ENCODE measurements at places on chromosomes 12 and 14. TPM values are rescaled to one million over a fixed set of nuclear protein-coding genes. Genes with fewer than 3 reads are reported as not detected.

The GDF11 gene
- 4.3 TPM for total RNA-seq

The MMP19 gene
- total RNA-seq: not detected

The RASSF9 gene
- not detected for total RNA-seq

The C3AR1 gene
- 1.8 TPM for total RNA-seq

The DHRS7 gene
- 27.6 TPM for total RNA-seq

The AQP2 gene
- total RNA-seq: not detected

The WDR89 gene
- total RNA-seq: 13.7 TPM

The HOXC13 gene
- not detected for total RNA-seq

DNA sequence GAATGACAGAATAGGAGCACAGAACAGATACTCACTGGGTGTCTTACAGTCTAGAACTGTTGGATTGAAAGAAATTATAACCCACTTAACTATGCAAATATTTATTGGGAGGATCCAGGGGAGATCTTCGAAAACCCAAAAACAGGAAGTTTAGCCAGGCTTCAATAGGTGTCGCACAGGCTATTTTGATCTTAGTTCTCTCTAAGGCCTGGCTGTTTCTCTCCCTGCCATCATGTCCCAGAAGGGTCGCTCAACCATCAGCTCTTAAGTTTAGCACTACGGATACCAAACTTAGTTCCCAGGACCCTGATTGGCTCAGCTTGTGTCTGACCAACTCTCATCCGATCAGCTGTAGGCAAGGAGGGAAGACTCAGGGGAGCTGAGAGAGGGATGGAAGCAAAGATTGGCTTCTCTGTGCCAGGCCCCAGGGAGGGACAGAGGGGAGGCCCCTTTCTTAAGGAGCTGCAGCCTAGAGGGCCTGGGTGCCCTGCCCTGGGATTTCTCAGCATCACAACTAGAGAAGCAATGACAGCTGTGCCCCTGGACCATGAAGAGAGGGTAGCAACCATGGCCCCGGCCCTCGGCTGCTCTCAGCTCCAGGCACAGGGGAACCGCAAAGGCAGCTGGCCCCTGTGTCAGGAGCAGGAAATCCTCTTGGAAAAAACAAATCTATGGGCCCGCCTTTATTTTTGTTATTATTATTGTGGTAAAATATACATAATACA, 13.5 kb downstream of the PHETA1 start:
- DNase-seq: no peak

DNA sequence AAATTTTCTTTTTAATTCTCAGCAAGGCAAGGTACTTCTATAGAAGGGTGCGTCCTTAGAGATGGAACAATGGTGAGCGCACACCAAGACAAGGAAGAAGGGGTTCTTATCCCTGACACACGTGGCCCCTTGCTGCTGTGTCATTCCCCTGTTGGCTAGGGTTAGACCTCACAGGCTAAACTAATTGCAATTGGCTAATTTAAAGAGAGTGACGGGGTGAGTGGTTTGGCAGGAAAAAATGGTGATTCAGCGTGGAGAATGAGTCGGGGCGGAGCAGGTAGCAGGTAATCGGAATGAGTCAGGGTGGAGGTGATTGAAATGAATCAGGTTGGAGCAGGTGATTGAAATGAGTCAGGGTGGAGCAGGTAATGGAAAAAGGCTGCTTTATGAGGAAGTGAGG, 36.3 kb upstream of the HECTD1 start:
- DNase-seq: no peak

DNA sequence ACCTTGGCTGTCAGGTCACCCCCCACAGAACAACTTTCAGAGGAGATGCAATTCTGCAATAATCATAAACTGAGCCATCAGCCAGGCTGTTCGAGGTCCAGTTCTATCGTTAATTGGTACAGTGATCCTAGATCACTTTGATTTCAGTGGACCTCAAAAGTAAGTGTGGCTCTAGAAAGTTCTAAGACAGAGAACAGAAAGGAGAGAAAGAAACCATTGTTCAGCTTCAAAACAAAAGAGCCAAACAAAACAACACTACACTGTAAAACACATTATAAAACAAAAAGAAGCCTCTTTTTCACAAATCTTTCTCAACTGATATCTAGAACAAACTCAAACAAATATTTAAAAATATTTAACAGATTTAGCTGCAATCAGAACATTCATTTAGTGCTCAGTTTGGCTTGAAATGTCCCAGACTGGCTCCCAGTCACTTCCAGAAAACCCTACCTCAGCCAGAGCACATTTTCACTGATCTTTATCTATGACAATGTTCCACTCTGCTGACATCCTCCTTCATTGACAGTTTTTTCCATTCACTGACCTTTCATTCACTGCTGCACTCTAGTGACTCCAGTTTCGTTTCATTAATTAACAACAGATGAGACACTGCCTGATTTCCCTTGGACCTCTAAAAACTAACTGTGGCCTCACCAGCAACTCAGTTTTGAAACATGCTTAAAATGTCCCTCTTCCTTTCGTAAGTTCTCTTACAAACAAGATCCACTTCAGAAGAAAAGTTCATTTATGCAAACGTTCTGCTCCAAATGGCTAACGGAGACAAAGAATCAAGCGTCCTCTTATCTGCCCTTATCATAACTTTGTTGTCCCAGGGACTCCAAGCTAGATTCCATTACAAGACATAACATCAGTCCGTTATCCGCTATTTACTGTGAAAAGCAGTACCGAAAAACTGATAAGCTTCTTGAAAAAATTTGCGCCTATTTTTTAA, 56.8 kb downstream of the DUSP16 start:
- no peak for DNase-seq

DNA sequence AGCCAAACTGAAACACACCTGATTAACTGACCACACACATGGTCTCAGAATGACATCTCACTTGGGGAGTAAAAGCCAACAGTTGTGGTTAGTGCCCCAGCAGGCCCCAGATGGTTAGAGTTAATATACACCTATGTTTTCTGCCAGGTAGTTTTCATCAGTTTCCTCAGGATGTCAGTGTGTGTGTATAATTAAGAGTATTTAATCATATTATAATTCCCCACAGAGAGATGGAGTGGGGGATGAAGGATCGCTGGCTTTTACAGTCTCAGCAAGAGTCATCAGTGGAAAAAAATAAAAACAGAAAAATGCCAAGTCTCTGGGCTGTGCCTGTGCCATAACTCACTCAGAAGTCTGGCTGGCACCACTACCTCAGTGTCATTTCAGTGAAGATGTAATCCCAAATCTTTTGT, 412.5 kb downstream of the ZFP36L1 start:
- DNase-seq: no peak

DNA sequence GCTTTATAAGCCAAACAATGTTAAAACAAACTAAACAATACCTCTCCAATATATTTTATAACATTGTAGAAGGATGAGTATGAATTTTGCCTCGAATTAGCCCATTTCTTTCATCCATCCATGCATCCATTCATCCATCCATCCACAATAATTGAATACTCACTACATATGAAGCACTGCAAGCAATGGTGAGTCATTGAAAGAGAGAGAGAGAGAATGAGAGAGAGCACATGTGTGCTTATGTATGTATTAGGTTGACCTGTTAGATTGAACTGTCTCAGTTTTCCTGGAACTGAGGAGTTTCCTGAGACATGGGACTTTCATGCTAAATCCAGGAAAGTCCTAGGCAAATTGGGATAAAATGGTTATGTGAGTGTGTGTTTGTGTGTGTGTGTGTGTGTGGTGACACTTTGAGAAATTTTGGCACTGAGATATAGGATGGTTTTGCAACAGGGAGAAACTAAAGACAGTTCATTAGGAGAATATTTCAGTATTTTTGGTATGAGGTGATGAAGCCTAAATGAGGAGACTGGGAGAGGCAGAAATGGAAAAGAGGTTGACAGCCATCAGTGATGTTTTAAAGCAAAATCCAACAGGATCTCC, 98.4 kb downstream of the C12orf75 start:
- DNase-seq: no peak

DNA sequence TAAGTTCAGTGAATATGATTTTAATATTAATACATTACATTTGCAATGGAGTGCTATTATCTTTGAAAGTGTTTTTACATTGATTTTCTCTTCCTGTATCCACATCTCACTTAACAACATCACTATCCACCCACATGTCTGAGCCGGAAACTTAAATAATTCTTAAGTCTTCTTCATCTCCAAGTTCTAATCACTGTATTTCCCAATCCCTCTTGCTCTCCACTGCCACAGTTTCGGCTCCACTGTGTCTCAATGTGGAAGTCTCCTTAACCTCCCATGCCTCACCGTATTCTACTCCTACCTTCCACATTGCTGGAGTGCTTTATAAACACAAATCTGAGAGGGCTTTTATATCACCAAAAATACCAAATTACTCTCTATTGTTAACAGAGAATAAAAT, 25.3 kb downstream of the RTN1 start:
- DNase-seq: no peak

DNA sequence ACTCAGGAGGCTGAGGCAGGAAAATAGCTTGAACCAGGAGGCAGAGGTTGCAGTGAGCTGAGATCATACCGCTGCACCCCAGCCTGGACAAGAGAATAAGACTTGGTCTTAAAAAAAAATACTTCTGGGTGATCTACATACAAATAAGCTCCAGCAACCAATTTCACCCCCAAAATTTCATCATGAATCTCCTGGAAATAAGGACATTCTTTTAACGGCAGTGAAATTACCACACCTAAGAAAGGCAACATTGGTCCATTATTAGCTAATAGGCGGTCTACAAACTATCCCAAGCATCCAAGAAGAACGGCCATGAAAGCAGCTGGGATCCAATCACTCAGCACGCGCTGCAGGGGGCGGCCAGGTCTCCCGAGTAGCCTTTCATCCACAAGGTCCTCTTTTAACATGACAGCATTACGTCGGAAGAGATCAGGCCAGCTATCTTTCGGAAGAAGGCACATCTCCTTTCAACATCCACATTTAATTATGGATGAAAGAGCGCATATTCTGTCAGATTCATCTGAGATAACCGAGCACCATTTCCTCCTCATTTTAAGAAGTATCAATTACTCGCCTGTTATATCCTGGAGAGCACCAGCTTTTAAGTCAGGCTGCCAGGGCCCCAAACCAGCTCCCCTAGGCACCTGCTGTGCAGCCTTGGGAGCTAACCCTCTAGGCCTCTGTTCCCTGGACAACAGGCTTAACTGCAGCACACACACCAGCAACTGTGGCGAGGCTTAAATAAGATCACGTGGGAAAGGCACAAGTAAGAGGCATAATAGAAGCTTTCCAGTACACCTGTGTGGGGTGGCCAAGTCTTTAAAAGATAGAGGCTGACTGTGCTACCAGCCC, 4.2 kb downstream of the SLC15A4 start:
- no peak for DNase-seq

DNA sequence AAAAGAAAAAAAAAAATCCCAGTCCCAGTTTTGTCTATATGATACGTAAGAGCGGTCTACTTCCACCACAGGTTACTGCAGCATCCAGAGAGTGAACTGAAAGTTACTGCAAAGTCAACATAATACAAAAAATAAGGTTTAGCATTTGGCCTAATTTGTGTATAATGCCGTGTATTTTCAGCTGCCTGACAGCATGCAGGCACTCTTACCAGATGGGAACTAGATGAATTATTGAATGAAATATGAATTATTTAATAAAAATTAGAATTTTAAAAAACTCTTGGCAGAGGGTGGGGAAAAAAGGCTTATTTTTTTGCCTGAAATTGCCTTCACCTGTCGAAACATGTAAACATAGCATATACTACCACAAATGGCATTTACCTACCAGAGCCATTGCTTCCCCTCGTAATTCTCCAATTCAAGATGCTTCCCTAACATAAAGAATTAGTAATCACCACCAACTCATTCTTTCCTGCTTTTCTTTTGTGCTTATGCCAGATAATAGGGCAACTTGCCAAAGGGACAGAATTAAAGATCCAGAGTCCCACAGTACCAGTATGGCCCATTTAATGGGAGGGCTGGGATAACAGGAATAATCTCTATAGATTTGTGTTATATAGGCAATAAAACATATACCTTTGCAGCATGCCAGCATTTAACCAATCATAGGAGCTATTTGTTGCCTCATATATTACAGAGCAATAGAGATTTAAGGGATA, 31.1 kb downstream of the ATF7 start:
- DNase-seq: no peak

- DNase-seq: no peak
Measured at GRCh38 chr14:74552623-74553022, 59.1 kb downstream of the ISCA2 start.

DNA sequence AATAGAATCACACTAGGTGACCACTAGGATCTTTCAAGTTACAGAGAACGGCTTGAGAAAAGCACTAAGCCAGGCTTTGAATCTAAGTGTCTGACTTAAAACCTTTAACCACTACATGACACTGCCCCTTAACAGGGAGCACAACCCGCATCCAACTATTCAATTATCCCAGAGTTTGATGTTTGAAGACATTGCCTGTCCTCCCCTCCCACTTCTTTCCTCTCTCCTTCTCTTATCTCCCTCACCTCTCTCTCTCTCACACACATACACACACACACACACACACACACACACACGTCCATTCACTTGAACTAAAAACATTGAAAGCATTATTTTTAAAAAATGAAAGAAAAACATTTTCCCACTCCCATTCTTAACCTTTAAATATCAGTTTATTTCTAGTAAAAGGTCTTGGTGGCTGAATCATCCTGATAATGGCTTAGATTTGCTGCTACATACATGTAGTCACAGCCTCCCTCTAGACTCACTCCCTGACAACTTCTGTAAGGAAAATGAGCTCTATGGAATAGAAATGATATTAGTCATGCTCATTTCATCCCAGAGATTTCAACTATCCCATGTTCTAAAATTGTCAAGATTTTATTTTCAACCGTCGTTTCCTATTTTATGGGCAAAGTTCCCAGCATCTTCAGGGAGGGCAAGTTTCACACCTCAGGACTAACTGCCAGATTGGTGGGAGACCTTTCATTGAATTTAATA, 53.5 kb upstream of the RAP1B start:
- DNase-seq: no peak

DNA sequence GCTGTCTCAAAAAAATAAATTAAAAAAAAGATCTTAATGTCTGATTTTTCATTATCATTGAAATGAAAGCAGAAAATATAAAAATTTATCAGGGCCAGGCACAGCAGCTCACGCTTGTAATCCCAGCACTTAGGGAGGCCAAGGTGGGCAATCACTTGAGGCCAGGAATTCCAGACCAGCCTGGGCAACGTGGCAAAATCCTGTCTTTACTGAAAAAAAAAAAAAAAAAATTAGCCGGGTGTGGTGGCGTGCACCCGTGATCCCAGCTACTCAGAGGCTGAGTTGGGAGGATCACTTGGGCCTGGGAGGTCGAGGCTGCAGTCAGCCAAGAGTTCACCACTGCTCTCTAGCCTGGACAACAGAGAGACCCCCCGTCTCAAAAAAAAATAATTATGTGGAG, 37.6 kb upstream of the CLIP1 start:
- no peak for DNase-seq

DNA sequence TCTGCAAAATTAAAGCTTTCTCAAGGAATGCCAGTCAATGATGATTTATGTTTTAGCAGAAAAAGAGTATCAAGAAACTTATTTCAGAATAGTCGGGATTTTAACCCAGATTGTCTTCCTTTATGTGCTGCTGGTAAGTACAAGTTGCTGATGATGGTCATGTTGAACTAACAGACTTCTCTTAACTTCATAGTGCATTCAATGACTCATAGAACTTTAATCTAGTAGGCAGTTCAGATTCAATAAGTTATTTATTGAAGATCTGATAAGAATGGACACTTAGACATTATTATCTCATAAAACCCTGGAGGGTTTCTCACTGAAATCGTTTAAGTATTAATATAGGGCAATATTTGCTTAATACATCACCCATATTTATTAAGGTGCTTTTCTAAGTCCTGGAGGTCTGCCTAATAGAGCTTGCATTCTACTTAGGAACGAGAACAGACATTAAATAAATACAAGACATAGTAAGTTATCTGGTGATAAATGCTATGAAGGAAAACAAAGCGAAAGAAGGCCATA, 33.8 kb downstream of the TOGARAM1 start:
- no peak for DNase-seq
